Activated CD8-positive, alpha-beta memory T cell treated with anti-CD3 and anti-CD28 coated beads for 48 hours (primary cell): ENCODE measurements at places on chromosomes 3 and 15.
A peak's percentile ranks its signal among the peaks of the same experiment; 100 is the strongest.

DNA sequence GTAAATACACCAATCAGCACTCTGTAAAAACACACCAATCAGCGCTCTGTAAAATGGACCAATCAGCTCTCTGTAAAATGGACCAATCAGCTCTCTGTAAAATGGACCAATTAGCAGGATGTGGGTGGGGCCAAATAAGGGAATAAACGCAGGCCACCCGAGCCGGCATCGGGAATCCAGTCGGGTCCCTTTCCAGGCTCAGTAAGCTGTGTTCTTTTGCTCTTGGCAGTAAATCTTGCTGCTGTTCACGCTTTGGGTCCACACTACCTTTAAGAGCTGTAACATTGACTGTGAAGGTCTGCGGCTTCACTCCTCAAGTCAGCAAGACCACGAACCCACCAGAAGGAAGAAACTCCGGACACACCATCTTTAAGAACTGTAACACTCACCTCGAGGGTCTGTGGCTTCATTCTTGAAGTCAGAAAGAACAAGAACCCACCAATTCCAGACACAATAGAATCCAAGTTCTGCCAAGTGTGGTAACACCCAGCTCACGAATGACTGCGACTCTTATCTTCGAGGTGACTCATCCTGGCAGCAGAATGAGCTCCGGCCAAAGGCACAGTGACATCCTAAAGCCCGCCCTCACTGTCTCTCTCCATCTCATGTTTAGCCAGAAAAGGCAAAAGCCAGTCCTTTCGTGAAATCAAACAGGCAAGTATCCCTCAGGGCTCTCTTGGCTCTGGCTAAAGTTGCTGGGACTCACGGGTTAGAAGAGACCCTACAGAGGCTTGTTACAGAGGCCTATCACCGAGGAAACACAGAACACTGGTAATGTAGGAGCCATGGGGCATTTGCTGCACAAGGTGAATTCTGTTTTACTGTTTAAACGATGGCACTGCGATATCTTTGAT lies 155.2 kb downstream of the FAM43A start:
- DNase-seq, result no peak

DNA sequence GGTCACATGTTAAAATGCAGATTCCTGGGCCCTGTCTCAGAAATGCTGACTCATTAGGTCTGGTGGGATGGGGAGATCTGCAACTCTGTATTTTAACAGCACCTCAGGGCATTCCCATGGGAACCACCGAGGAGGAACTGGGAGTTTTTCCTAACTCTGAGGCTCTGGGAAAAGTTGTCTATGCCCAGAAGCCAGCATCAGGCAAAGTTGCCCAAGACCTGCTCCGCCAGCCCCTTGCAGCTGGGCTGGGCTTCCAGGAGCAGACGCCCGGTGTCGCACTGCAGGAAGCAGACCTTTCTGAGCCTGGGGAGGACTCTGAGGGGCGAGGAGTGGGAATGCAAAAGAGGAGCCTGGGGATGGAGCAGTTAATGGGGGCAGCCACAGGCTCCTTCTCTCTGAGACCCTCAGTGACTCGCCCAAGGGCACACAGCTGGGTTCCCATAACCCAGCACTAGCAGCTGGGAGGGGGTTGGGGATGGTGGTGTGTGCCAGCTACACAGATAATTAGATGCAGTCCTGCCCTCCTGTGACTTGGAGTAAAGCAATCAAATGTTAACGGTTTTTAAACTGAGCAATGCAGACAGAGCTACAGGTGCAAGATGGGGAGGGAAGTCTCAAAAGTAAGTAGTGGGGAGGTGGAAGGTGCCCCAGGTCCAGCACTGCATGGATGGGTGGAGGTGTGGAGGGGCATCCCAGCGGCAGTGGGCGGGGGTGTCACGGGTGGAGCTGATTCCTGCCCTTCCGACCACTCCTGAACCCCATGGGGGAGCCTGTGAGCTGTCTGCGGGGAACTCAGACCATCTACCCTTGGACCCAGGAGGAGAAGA lies 100.4 kb downstream of the LSM3 start:
- no peak for DNase-seq

GRCh38 chr15:52657338-52657737 lies 21.9 kb downstream of the ATOSA start:
- no peak for DNase-seq

GRCh38 chr15:88440021-88440420 lies 27.2 kb downstream of the MRPL46 start:
- no peak for DNase-seq

GRCh38 chr3:53254509-53255422 lies 1.1 kb downstream of the TKT start:
- peak; percentile 32 for DNase-seq

- no peak for DNase-seq
Observed at GRCh38 chr3:37945156-37945806, 45.3 kb upstream of the VILL start.

DNA sequence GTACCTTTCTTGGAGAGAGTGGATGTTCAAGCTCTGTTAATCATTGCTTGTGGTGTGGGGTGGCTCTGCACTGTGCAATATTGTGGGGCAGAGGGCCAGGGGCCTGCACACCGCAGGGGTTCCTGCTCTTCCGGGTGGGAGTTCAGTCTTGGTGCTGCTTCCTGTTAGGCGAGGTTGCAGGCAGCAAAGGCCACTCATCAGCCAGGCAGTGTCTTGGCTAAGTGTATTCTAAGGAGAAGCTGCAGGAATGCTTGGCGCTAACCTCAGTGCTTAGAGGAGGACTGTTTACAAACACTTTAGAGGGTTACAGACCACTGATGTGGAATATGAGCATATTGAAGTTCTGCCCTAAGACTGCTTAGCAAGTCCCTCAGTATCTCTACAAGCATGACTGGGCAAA lies 81.7 kb downstream of the CEP63 start:
- DNase-seq, result no peak

GRCh38 chr3:36709826-36710365 lies 54.5 kb downstream of the DCLK3 start:
- no peak for DNase-seq

GRCh38 chr3:28645149-28645548 lies 296.5 kb upstream of the AZI2 start:
- DNase-seq, result no peak
